ENCODE measurements at places on chromosomes 4 and X.

DNA sequence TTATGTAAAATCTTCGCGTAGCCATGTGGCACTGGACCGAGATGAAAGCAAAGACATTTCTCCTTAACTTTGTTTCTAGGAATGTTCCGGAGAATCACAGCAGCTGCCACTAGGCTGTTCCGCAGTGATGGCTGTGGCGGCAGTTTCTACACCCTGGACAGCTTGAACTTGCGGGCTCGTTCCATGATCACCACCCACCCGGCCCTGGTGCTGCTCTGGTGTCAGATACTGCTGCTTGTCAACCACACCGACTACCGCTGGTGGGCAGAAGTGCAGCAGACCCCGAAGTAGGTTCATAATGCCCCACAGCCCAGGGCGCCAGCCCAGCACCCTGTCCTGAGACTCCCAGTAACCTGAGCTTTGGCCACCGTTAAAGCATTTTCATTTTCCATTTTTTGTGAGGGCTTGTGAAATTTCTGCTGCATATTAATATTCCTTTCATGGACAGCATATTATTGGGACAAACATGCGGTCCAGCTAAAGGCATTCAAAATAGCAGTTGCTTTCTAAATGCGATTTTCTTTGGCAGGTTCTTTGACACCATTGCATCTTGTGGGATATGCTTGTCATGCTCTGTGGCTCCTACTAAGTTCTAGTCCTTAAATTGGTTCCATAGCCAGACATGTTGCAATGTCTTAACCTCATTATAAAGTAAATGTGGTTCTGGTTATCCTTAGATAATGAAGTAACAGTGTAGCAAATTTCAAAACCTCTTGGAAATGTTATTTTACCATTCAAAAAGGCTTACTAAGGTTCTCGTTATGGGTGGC is 49.1 kb upstream of the MSANTD1 start:
- DNase-seq, result no peak

DNA sequence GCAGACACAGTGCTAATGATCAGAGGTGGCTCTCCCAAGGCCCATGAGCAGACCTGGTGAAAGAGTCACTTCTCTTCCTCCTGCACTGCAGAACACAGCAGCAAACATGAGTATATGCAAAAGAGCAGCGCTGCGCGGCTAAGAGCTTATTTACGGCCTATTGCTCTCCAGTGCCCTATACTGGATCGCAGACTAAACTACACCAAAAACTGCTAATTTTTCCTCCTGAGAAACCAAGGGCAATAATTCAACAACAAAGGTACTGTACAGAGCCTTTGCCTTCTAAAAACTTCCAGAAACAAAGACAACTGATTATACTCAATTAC is 702.5 kb downstream of the ARAP2 start:
- DNase-seq, result no peak

DNA sequence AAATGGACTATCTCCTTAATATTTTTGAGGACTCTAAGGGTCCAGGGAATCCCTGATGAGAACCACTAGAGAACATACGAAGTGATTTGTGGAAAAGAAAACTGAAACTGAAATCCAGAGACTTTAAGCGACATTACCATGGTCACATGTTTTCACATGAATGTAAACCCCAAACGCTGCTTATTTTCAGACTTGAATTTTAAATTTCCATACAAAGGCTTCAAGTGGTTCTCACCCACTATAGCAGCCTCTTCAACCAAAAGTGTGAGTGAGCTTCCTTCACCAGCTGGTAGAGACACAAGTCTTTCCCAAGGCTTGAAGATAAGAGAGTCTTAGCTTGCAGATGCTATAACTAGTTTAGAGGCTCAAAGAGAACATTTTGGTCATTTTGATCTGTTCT is 232.7 kb downstream of the MGST2 start:
- no peak for DNase-seq

DNA sequence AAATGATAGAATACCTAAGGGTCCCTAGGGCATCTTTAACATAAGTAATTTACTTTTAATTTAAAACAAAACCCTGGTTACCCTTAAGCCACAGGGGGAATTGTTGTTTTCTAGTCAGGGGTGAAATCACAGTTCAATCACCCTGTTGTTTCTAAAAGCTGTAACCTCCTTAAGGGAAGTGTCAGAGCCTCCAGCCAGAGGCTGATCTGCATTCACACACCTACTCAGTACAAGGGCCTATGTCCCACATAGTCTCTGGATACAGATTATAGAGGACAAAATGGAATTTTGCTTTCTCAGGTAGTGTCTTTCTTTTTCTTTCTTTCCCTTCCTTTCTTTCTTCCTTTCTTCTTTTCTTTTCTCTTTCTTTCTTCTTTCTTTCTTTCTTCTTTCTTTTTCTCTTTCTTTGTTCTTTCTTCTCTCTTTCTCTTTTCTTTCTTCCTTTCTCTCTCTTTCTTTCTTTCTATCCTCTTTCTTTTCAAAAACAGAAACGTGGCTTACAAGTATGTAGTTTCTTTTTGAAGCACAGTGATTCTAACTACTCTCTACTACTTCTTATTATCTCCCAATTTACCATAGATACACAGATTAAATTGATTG is 31.1 kb upstream of the BMPR1B start:
- DNase-seq, result no peak

DNA sequence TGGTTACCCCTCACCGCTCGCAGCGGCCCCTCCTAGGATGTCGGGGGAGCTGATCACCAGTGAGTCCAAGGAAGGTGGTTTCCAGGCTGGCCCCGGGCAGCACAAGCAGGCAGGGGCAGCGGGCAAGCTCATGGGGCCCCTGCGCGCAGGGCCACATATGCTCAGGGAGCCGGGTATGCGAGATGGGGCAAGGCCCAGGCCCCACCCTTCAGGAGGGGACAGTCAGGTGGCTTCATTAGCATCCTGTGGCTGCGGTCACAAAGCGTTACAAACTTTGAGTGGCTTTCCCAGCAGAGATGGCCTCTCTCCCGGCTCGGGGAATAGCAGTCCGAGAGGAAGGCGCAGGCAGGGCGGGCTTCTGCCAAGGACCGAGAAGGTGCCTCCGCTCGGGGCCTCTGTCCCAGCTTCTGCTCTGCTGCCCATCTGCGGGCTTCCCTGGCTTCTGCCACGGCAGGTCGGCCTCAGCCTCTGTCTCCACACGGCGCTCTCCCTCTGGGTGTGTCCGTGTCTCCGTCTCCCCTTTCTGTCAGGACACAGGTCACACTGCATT is 13.5 kb downstream of the ABCD1 start:
- no peak for DNase-seq

- DNase-seq, result no peak
Measured at GRCh38 chrX:46840946-46841345, 4.1 kb downstream of the RP2 start.

DNA sequence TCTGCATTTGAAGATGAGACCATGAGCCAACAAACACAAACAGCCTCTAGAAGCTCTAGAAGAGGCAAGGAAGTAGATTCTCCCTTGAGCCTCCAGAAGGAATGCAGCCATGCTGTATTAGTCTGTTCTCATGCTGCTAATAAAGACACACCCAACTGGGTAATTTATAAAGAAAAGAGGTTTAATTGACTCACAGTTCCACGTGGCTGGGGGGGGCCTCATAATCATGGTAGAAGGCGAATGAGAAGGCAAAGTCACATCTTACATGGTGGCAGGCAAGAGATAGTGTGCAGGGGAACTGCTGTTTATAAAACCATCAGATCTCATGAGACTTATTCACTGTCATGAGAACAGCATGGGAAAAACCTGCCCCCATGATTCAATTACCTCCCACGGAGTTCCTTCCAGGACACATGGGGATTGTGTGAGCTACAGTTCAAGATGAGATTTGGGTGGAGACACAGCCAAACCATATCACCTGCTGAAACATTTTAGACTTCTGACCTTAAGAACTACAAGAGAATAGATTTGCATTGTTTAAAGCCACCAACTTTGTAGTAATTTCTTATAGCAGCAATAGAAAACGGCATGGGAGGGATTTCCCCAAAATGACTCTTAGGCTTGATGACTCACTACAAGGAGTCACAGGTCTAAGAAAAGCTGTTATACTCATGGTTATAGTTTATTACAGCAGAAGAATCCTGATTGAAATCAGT is 284.4 kb upstream of the SFRP2 start:
- no peak for DNase-seq

DNA sequence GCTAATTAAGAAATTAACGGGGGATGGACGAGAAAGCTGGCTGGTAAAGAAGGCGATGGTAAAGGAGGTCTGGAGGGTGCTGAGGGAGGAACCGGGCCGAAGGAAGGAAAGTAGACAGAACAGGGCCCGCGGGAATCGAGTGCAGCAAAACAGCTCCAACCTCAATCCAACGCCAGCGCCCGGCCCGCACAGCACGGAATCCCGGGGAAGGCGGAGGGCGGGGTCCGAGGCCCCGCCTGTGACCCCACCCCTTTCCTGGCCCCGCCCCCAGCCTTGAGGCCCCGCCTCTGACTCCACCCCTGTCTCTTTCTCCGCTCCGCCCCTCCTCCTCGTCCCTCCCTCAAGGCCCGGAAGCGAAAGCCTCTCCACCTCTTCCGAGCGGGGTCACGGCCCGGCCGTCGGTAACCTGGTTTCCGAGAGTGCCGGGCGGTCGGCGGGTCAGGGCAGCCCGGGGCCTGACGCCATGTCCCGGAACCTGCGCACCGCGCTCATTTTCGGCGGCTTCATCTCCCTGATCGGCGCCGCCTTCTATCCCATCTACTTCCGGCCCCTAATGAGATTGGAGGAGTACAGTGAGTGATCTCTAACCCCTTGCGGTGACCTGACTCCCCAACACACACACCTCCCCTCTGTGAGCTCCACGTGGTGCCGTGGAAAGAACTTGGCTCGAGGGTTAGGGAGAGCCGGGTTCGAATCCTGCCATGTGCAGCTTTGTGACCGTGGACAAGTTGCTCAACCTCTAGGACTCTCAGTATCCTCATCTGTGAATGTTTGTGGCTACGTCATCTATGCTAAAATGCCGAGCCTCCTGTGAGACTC is at the start of gene SMIM20:
Gene SMIM20, plus strand, starts transcription at position 370 of the 819 bp plus-strand sequence. Its CDS starts 94 bp downstream, at position 464.
- DNase-seq, result peak; percentile 96

DNA sequence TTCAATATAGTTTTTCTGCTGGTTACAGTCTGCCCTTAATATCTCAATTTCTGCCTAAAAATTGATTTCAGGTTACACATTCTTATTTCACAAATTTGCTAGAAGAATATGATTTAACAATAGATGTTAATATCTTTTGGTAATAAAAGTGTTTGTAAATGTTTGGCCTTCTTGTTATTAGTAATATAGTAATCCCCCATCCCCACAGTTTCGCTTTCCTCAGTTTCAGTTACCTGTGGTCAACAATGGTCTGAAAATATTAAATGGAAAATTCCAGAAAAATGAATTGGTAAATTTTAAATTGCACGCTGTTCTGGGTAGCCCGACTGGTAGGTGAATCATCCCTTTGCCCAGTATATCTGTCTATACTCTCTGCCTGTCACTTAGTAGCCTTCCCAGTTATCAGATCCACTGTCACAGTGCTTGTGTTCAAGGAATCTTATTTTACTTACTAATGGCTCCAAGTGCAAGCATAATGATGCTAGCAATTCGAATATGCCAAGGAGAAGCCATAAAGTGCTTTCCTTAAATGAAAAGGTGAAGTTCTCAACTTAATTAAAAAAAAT is 3.5 kb upstream of the BMP2K start:
- no peak for DNase-seq

- DNase-seq, result no peak
Measured at GRCh38 chrX:964831-965416, 247.5 kb downstream of the CRLF2 start.

GRCh38 chr4:123390846-123391456 is 5.6 kb upstream of the SPRY1 start:
- no peak for DNase-seq

- no peak for DNase-seq
Measured at GRCh38 chrX:110212299-110212698, 105.6 kb downstream of the AMMECR1 start.

DNA sequence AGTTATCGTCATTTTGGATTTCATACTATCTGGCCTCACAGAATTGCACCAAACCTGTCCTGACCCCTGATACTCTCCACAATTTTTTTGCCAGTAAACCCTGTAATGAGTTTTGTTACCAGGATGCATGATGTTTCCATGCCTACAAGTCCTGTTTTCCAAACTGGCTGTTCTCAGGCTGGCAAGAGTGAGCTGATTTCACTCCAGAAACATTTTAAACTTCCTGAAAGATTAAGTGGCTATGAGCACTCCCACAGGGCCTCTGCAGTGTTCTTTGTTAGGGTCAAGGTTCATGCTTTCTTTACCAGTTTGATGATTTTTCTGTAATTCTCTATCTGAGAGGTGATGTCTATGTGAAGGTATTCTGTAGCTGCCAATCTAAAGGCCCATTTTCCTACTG is 31.7 kb upstream of the PDLIM3 start:
- DNase-seq, result no peak

Data from vagina (tissue), 2 donors.